ENCODE measurements at places on chromosomes 7 and 10.

- DNase-seq: peak; percentile 48
Observed at GRCh38 chr7:130566168-130566897, 74.4 kb downstream of the MEST start.

- DNase-seq: no peak
Observed at GRCh38 chr7:47336472-47337425, 245.2 kb downstream of the TNS3 start.

DNA sequence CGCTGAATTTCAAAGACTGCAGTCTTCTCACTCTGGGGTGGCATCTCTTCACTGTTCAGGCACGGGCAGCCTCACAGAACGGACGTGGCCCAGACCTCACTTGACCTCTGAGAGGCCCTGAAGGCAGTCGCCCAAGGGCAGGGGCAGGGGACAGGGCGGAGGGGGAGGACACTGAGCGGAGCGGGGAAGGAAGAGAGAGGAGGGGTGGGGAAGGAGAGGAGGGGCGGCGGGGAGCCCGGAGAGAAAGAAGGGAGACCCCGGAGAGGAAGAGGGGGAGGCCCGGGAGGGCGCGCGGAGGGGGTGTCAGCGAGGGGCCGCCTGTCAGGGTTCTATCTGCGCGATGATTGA is 58.7 kb upstream of the COMTD1 start:
- no peak for DNase-seq

DNA sequence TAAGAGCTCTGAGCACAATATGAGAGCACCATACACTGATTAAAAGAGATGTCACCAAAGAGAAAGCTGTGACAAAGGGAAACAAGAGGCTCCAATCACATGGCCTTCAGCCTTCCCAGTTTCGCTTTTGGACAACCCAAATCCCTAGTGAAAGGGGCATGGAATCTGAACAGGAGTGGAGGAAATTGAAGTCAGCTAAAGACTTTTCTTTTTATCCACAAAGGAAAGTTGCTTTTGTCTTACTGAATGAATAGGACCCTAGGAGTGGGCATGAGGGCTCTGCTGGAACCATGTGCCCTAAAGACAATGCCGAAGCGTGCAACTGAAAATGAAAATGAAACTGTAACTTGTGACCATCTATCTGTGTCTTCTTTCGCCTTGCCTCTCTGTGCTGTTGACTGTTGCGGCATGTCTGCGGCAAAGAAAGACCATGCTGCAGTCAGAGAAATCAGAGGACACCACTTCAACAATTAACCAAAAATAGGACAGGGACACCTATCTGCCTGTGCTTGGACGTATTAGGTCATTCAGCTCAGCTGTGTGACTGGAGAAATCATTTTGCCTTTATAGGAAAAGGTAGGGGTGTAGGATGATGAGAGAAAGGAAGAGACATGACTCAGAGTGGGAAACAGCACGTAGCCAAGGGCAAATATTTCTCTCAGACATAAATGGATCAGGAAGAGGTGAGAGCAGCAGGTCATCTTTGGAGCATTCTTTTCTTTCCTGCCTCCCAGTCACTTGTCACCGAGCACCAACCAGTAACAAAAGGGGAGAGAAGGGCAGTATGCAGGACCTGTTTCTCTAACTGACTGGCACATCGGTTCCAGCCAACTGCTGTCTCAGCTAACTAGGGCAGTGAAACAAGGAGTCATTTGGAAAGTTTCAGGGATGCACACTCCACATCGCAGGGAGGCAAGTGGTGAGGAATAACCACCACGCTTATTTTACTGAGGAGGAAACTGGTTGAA is 12.3 kb downstream of the CAV2 start:
- DNase-seq: peak; percentile 85

GRCh38 chr10:112732277-112732921 is 217.6 kb upstream of the TCF7L2 start:
- peak; percentile 48 for DNase-seq

GRCh38 chr10:4834898-4835405 is 8.9 kb downstream of the AKR1E2 start:
- no peak for DNase-seq

- DNase-seq: no peak
Observed at GRCh38 chr10:75426880-75427279, 4.5 kb upstream of the LRMDA start.

GRCh38 chr7:92528958-92529264 is 316 bp downstream of the RBM48 start:
- no peak for DNase-seq

- DNase-seq: no peak
Observed at GRCh38 chr10:71307469-71308085, 11.5 kb upstream of the SLC29A3 start.

- DNase-seq: no peak
Observed at GRCh38 chr7:2859952-2860351, 15.8 kb upstream of the GNA12 start.

- DNase-seq: no peak
Observed at GRCh38 chr10:71902351-71902750, 51.3 kb upstream of the PSAP start.

- DNase-seq: no peak
Observed at GRCh38 chr7:99090771-99091542, 53.0 kb downstream of the SMURF1 start.

DNA sequence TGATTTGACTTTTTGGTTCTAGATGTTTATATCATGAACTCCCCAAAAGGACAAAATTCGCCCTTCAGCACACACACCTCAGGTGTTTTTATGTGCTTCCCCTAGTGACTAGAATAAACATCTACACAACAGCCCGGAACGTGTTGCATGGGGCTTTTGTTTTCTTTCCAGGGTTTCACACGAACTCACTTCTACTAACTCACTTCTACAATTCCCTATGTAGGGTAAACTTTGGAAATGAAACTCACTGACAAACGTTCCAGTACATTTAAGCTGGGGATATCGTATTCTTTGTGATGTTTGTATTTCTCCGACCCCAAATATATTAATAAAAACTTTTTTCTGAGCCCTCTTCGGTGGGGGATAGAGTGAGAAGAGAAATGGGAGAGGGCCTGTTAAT is 1.4 kb downstream of the TRA2A start:
- peak; percentile 30 for DNase-seq

DNA sequence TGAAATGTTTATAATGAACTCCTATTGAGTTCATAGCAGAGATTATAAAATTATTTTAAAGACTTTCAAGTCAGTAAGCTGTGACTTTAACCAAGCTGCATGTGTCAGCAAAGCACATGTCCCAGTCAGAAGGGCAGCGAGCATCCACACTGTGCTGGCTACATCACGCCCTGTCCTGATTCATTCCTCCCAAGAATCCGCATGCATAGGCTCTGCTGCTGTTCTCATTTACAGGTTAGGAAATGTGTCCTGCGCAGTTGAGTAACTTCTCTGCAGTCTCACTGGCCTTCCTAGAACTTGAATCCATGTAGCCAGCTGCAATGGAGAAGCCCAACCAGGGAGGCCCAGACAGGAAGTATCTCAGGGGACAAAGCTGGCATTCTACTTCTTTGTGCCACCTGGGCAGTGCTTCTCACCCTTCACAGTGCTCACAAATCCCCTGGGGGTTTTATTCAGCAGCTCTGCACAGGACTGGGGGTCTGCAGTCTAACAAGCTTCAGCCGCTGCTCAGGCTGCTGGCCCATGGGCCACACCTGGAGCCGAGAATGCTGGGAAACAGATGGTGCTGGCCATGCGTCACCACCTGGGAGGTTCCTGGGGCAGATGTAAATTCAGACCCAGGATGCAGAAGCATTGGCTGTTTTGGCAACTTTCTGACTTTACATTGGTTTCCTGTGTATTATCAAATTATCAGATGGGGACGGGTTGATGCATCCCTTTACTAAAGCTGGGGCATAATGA is 192.8 kb upstream of the GDF10 start:
- no peak for DNase-seq

GRCh38 chr10:30436191-30436611 is 2.2 kb downstream of the MAP3K8 start:
- DNase-seq: peak; percentile 75

- DNase-seq: no peak
Observed at GRCh38 chr10:49743464-49744075, 18.6 kb downstream of the OGDHL start.

- DNase-seq: peak; percentile 40
Observed at GRCh38 chr10:43700306-43700705, 51.6 kb upstream of the ZNF32 start.

DNA sequence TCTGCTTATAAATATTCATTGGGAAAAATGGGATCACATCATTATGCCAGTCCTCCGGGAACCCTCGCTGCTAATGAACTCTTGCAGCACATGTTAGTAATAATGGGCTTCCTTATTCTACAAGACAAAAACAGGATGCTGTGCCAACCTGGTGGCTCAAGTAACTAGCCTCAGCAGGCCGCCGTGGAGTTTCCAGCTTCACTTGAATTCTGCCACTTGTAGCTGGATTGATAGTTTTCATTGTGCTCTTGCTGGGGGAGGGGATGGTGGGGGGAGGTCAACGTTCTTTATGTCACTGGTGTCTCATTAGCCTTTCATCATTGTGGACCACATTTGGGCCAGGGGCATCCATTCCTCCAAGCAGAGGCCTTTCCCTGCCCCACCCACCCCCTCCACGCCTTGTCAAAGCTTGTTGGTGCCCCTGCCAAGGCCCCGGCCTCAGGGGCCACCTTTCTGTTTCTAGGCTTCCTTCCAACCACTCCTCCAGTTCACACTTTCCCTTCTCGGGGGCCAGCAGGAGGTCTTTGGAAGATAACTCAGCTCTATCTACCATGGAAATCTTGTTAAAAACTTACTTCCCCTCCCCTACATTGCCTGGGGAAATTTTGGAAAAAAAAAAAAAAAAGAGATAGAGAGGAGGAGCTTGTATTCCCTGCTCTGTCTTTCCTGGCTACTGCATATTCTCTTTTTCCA is 153.9 kb downstream of the BMPER start:
- DNase-seq: peak; percentile 40

DNA sequence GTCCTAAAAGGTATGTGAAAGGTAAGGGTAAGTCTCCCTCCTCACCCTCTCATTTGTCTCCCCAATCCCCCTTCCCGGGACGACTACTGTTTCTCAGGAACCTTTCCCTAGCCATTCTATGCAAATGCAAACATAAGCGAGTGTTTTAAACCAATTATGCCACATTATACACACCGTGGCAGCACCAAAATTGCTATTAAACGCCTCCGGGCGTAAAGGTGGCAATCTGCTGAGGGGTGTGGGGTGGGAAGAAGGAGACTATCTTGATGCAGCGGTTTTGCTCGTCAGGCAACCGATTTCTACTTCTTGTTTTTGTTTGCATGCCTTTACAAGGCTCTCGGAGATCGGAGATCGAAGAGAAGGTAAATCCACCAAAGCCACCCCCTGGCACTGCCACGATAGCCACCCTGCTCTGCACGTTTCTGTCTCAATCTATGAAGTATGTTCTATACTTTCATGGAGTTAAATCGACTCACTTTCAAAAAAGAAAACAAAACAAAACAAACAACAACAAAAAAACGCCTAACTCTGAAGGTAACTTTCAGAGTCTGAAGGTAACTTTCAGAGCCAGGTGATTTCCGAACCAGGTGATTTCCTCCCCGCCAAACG is 46.0 kb upstream of the CDK1 start:
- no peak for DNase-seq

DNA sequence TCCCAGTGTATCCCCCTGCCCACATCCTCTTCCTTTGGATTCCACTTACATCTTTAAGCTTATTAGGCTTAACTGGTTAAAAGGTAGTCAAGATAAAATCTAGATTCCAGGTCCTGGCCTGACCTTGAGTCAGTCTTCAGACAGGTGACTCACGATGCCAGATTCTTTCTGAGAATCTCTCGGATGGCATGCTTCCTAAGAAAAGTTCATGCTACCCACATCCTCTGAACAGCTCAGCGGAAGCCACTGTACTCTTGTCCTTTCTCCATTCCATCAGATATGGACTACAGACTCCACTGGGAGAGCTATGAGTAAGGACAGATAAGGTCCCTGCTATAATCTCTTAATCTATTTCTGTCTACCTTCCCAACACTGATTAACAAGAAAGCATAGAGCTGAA is 43.4 kb downstream of the DNMBP start:
- DNase-seq: peak; percentile 95

DNA sequence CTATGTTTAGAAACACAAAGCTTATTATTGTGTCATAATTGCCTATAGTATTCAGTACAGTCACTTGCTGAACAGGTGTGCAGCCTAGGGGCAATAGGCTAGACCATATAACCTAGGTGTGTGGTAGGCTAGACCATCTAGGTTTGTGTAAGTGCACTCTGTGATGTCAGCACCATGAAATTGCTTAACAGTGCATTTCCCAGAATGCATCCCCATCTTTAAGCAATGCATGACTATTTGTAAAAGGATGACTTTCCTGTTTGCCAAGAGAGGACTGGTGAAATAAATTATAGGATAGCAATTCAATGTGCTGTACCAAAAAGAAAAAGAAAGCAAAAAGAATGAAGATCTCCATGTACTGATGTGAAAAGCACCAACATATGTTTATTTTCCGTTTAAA is 288.7 kb upstream of the AUTS2 start:
- DNase-seq: no peak

GRCh38 chr10:97762816-97763215 is 9.0 kb downstream of the SFRP5 start:
- DNase-seq: no peak

DNA sequence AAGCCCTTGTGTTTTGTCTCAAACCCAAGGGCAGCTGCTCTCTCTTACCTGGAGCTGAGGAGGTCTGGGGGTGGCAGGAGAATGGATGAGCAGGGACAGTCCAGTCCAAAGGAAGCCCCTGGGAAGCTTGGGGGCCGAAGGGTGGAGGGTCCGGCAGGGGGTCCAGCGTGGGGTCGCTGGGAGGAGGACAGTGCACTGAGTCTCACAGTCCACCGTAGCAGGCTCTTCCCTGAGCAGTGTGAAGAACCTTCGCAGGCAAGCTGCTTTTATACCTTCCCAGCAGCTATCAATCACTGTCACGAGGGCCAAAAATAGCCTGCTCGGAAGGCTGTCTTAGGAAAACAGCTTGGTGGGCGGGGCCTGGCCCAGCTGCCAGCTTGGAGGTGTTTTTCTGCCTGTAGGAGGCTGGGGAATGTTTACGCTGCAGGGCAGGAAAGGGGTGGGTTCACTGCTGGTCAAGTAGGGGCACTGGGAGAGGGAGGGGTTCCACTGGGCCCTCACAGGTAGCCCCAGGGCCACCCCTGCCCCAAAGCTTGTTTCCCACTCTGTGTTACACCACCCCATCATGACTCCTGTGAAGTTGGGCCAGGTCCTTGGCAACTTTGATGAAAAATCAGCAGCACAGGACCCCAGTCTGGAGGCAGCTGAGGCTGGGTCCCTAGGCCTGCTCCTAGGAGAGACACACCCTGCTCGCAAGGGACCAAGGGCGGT is at the start of gene DEPP1:
Gene DEPP1, minus strand, starts transcription at position 240 of the 711 bp plus-strand sequence. CDS start 779 bp downstream, outside the sequence.
- peak; percentile 80 for DNase-seq

DNA sequence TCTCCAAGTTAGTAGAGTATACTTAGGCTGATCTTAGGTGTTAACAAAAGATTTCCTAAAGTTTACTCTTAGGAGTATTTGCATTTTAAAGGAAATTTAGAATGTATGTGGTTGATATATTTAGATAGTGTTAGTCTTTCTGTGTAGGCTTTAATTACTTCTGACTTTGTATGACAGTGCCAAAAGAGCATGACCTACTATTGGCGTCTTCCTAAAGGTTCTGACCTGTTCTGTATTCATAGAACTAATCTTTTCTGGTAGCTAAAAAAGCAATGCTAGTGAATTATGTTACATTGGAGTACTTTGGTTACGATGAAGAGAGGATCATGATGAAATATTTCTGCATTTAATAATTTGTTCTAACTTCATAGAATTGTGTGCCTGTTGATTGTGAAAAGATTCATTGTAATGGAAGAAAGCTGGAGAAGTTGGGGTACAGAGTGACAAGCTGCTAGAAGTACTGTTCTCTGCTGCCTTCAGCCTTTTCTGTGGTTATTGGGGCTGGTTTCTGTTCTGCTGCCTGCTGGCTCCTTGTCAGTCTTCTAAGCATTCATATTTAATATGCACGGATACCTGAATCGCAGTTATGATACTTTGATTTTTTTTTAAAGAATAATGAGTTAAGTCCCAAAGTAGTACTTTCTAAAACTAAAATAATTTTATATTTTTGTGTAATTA is 13.2 kb downstream of the WAC start:
- DNase-seq: no peak
